Amniotic epithelial cell (primary cell): ENCODE measurements at places on chromosomes 5 and 9.
A peak's percentile ranks its signal among the peaks of the same experiment; 100 is the strongest.

- peak; percentile 61 for DNase-seq
Measured at GRCh38 chr9:84397822-84398221, 57.3 kb upstream of the SLC28A3 start.

DNA sequence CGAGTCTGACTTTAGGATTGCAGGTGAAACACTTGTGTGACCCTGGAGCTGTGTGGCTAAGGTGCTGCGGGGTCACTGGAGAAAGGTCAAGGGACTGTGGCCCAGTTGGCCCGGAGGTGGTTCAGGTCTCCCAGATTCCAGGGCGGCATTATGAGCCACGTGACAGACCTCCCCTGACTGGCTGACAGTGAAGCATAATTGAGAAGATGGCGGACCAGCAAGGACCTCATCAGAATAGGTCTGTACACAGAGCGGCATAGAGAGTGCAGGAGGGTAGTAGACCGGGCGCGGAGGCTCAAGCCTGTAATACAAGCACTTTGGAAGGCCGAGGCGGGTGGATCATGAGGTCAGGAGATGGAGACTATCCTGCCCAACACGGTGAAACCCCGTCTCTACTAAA is 815 bp upstream of the ODF2 start:
- DNase-seq, result no peak

- no peak for DNase-seq
Measured at GRCh38 chr5:160961761-160962160, 109.8 kb upstream of the ATP10B start.

GRCh38 chr9:123341816-123342215 is 14.2 kb upstream of the CRB2 start:
- no peak for DNase-seq
